ENCODE measurements at places on chromosomes 3 and 15. TPM values are rescaled to one million over a fixed set of nuclear protein-coding genes. Genes with fewer than 3 reads are reported as not detected.

MAGEF1 gene
- total RNA-seq = 25.0 TPM

GRCh38 chr15:45523166-45523460 lies 558 bp upstream of the SLC30A4 start:
- DNase-seq = no peak

CHST14 gene
- total RNA-seq = 13.5 TPM

- no peak for DNase-seq
Observed at GRCh38 chr15:29704950-29705597, 117.2 kb downstream of the TJP1 start.

RSRC1 gene
- total RNA-seq = 44.2 TPM

- no peak for DNase-seq
Observed at GRCh38 chr3:159185443-159186050, 383.7 kb downstream of the MFSD1 start.

Data from sciatic nerve (tissue), 2 donors.